Bone marrow (tissue), 2 donors: ENCODE measurements at places on chromosomes 12 and 14.

DNA sequence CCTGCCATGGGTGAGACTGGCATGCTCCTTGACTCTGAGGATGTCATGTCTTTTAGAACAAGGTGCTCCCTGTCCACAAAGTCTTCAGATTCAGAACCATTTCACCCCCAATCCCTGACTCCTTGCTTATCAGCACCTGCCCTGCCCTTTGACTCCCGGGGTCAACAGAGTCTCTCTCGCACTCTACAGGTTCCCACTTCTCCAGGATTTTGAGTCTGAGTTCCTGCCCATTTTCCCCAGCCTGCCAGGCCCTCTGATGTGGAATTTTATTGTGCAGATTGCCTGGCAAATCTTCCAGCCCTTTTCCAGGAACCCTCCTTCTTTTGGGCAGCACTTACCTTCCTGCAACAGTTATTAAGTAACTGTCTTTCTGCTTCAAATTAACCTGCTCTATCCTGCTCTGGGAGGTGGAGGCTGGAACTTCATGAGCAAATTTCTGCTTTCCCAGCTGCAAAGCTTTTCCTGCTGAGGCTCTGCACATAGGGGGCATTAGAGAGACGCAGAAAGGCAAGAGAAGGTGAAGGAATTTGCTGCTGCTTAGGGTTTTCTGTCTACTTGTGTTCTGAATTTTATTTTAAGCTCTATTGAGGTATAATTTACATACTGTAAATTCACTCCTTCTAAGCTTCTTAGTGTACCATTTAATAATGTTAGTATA, 259.1 kb downstream of the PCNX1 start:
- no peak for DNase-seq

- DNase-seq: no peak
Measured at GRCh38 chr14:81342850-81343580, 57.1 kb downstream of the STON2 start.

DNA sequence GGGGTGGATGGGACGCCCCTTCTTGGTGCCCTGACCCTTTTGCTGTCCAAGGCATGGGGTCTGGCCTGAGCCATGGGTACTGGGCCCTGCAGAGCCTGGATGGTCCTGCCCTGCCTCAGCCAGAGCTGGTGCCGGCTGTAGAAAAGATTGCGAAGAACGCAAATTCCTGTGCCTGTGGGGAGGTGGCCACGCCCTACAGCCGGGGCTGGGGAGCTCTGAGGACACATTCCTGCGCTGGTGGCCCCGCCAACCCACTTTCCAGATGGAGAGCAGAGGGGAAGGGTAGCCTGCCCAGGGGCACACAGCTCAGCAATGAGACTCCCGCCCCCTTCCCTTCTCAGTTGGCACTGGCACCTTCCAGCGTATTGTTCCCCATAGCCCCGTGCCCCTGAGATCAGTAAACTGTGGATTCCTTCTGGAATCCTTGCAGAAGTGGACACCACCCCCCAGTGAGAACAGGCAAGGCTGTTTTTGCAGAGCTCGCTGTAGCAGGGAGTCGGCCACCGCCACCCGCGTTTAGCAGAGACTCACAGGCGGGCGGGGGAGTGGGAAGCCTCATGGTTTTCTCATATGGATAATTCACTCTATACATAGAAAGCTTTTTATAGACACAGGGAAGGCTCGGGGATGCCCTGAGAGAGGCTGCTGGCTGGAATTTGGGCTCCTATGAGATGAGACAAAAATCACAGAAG, 8.6 kb downstream of the INF2 start:
- no peak for DNase-seq

GRCh38 chr12:90275088-90275487, 566.5 kb upstream of the ATP2B1 start:
- no peak for DNase-seq

DNA sequence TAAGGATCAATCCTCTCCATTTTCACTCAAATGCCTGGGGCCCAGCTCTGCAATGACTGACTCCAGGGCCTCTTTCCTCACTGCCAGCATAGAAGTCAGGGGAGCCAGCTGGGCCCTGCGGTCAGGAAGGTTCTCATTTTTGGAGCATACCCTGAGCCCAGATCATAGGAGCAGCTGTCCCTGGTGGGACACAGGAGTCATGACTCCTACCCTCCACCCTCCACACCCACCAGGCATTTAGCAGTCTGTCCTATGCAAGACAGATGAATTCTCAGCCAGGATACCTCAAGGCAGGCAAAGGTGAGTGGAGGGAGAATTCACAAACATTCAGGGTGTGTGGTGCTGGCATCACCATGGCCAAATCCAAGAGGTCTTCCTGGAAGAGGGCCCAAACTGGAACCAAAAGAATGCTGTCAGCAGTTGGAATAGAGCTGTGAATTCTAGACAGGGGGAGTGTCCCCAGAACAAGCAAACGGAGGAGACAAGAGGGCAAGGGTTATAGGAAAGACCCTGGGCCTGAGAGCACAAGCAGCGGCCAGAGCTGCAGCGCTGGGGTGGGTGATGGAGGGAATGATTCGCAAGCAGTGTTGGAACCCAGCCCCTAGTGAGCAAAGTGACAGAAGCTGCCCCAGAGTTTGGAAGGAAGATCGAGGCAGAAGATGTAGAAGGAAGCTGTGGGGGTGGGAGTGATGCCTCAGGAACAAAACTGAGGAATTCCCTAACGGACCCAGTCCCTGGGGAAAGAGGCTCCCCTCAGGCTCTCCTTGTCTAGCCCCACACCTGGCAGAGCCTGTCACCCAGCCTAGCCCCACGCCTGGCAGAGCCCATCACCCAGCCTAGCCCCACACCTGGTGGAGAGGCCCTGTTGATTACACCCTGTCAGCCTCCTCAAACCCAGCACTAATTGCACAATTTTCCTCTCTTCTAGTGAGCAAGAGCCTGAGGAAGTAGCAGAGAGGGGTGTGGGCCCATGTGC, 4.5 kb upstream of the REM2 start:
- no peak for DNase-seq

DNA sequence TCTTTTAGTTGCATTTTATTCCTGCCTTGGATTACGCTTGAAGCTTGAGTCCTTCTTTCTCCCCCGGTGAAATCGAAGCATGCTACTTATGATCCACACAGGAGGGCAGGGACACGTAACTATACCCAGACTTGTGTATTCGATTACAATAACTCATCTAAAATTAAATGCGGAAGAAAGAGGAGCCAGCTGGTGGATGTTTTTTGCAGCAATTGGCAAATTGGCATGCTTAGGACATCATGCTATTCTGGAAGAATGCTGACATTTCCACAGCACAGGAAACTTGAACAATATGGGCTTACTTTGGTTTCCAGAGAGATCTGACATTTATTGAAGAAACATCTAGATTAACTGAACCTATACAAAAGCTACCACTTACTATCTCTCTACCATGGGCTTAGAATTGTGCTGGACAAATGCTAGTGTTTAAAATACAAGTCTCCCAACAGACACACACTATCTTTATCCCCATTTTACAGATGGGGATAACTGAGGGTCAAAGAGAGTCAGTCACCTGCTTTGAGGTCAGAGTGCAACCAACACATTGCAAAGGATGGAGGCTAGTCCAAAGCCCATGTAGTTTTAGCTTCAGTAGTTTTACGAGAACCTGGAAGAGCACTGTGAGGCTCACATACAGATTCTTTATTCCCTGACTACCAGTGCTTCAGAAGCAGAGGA, 36.3 kb downstream of the LGMN start:
- DNase-seq: no peak

DNA sequence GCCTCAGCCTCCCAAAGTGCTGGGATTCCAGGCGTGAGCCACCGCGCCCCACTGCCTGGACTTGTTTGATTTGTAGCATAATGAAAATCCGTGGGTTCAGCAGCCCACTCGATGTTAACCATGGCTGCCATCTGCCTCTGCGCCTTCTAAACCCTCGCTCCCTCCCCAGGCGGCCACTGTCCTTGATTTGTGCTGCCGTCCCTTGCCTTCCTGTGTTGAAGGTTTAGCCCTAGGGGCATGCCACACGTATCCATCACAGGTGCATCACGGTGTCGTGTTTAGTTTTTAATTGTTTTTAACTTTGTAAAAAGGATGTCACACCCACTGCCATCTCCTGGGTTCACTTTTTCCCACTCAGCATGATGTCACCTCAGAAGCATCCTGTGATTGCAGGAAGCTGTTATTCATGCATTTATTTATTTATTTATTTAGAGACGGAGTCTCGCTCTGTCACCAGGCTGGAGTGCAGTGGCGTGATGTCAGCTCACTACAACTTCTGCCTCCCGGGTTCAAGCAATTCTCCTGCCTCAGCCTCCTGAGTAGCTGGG, 24.5 kb upstream of the ULK1 start:
- no peak for DNase-seq

DNA sequence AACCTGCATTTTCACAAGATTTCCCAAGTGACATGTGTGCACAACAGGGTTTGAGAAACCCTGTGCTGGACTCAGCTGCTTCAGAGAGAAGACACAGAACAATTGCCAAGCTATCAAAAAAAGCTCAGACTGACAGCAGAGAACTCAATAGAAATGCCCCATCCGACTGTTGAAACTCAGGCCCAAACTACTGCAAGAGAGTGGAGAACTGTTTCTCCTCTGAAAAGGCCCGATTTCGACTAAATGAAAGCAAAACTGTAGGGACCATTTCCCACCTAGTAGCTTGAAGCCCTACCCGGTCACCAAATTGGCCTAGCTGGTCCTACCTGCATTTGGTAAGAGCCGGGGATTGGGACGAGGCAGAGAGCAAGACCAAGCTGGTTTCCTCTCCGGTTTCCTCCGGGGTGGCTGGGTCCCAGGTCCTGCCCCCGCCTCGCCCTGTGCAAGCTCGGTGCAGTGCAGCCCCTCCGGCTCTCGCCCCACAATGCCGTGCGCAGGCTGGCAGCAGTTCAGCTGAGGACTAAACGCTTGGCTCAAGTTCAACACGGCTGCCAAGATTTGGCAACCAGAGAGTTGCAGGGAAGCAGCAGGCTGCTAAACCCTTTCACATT, 1180.6 kb downstream of the VRK1 start:
- no peak for DNase-seq

GRCh38 chr14:23530375-23531055, 21.1 kb downstream of the ZFHX2 start:
- peak; percentile 68 for DNase-seq

- DNase-seq: peak; percentile 51
Measured at GRCh38 chr12:51814311-51815088, 34.0 kb downstream of the FIGNL2 start.

DNA sequence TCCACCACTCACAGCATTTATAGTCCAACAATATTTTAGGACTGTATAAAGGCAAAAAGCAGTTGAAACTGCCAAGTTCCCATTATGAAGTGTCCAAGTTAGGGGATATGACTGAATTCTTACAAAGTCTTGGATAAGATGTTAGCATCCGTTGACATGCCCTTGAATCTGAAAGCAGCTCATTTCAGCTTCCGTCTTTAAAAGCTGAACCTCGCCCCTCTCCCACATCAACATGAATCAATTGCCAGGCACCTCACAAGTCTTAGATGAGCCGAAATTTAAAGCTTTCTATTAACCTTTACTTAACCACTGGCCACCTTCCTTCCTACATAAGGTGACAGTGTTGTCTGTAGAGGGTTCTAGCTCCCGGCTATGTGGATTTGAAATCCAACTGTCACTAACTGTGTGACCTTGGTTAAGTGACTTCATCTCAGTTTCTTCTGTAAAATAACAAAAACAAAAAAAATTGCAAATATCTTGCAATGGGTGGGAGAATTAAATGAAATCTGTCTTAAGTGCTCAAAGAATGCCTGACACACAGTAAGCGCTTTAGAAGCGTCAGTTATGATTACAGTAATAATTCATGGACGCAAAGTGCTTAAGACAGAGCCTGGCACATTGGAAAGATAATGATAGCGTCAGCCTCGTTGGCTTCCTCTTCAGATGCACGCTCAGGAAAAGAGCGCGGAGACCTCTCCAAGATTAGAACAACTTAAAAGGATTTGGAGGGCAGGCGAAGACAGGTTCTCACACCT, 1.2 kb downstream of the PPP1CC start:
- DNase-seq: no peak

GRCh38 chr12:131637986-131638385, 72.9 kb upstream of the SFSWAP start:
- no peak for DNase-seq

DNA sequence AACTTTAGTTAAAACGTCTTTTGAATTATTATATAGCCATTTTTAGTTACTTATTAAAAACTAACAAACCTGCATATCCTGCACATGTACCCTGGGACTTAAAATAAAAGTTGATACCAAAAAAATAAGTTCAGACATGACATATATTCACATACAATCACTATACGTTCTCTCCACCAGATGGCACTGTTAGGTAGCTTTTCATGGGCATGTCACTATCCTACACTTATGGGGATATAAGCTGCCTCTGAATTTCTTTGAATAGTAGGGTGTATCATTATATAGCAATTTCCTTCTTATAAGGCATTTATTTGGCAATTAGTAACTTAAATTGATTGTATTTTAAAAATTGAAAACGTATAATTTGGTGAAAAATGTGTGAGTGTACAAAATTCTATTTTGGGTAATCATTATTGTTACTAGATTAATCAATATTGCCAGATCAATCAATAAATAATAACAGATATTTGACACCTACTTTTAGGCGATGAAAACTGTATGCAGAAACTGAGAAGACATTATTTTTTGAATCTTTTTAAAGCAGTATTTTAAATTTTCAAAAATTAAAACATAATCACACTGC, 31.8 kb upstream of the OR10A7 start:
- peak; percentile 35 for DNase-seq

- no peak for DNase-seq
Measured at GRCh38 chr12:74111688-74112360, 425.8 kb upstream of the ATXN7L3B start.

- DNase-seq: no peak
Measured at GRCh38 chr12:67646775-67647174, 1.8 kb upstream of the DYRK2 start.

GRCh38 chr14:35883677-35884293, 57.6 kb downstream of the BRMS1L start:
- DNase-seq: no peak

DNA sequence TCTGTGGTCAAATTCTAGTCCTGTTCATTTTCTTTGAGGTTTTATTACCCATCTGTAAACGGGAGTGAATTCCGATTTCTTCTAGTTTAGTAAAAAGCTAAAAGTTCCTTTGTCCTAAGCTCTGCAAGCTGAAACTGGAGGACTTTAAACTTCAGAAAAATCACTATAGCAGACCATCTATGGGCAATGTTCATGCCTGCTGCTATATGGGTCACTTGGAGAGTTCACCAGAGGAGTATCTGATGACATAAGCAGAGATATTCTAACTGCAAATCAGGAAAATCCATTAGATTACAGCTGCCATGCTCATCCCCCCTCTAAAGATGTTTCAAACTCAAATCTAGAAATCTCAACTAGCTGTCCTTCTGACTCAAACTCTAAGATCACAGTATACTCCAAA, 193.0 kb upstream of the RTL1 start:
- DNase-seq: no peak

- DNase-seq: no peak
Measured at GRCh38 chr14:51823706-51824105, 36.7 kb upstream of the GNG2 start.

GRCh38 chr14:35821564-35822411, 4.3 kb upstream of the BRMS1L start:
- DNase-seq: no peak

- DNase-seq: peak; percentile 54
Measured at GRCh38 chr12:50174971-50175715, 8.0 kb upstream of the CERS5 start.
